ENCODE measurements at places on chromosomes 1 and 21.
A peak's percentile ranks its signal among the peaks of the same experiment; 100 is the strongest.

- no peak for DNase-seq
Measured at GRCh38 chr1:90579212-90579802, 137.8 kb downstream of the BARHL2 start.

DNA sequence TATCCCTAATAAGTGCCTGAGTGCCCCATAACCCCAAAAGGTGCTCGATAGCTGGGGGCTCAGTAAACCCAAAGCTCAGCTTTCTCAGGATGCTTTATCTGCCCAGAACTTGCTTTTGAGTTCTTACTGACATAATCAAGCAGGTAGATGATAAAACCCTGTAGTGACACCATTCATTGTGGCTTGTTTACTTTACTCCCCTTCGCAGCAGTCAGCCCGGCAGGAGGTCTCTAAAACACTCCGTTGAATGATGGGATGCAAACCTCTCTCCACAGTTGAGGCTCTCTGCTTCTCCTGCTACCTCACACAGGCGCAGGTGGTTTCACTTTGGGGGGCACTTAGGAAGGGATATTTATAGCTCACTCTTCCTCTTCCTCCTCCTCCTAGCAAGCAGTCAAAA, 349.4 kb downstream of the HLX start:
- DNase-seq = no peak

DNA sequence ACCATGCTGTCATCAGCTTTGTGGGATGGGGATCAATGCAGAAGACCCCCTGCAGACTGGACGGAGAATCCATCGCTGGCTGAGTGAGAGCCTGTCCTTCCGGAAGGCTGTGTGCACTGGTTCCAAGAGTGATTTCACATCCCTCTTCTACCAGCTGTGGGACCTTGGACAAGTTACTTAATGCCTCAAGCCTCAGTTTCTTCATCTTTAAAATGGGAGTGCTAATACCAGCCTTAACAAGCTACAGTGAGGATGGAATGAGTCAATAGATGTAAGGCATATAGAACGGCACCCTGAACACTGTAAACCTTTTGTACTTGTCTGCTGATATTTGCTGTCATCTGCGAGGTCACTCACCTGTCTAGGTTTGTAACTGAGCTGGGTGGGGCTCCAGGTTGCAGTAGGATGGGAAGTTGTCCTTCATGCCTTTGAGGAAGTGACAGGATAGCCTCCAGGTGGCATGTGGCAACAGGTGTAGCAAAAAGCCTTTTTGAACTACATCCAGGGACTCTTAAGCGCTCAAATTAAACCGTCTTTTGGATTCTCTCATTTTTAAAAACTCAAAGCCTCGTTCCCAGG, 27.5 kb downstream of the TMEM51 start:
- DNase-seq = no peak

GRCh38 chr21:33268737-33269441, 2.7 kb downstream of the IL10RB start:
- no peak for DNase-seq

DNA sequence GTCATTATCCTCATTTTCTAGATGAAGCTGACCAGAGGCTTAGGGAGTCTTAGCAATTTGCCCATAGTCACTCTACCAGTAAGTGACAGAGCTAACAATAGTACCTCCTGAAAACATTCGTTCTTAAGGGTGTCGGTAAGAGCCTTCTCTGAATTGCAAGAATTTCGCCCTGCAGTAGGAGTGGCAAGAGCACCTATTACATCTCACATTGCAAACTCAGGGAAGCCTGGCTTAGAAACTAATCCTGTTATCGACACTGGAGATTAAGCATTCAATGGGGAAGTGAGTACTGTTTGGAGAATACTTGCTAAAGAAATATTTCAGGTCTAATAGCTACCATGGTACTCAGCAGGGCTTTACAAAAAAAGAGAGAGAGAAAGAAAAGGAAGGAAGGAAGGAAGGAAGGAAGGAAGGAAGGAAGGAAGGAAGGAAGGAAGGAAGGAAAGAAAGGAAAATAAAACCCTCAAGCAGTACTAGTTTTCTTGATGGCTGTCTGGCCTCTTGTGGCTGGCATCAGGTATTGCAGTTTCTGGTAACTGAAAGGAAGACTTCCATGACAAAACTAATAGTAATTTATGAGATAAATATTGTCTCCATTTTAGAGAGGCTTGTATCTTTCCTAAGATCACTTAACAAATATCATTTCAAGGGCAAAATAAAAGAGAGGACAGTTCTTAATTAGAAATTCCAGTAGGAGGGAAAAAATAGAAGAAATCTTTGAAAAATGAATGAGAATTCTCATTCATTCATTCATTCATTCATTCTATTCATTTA, 10.4 kb downstream of the C1orf226 start:
- DNase-seq = no peak

DNA sequence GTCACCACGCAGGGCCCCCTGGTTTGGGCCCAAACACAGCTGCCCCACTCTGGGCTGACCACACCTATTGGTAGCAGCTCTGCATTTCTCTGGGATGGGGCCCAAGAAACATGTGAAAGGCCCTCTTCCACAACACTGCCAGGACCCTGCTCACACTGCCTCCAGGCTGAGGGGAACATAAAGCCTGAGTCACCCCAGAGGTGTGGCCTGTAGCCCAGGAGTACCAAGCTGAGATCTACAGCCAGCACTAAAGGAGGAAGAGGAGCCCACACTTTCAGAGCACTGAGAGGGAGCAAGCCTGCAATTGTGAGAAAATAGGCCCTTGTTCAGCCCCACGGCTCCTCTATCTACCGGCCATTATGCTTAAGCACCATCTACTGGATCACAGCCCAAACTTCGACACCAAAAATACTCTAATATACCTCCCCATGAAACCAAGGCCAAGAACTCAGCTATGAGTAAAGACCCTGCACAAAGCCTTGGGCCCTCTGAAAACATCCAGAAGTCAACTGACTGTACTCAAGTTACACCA, 14.4 kb upstream of the OR2T10 start:
- no peak for DNase-seq

GRCh38 chr21:26167593-26167992, 3.0 kb downstream of the APP start:
- DNase-seq = no peak

GRCh38 chr1:199307496-199308264, 668.8 kb downstream of the PTPRC start:
- no peak for DNase-seq

GRCh38 chr1:150001415-150001814, 9.1 kb downstream of the OTUD7B start:
- DNase-seq = no peak

- DNase-seq = no peak
Measured at GRCh38 chr1:168365719-168366479, 85.2 kb downstream of the TBX19 start.

DNA sequence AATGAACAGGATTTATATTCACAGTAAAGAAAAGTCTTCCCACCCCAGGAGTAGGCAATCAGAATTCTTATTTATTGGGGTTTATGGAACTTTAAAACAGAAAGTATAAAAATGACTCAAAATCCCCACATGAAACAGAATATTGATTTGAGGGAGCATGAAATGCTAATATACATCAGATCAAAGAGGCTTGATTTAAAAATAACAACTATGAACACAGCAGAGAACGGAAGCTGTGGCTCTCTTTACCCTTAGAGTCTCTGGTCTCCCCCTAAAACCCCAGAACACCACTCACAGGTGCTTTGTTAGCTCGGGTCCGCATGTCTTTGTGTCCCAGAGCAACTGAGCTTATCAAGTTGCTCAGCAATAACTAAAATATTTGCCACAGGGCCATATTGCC, 31.2 kb upstream of the FASLG start:
- no peak for DNase-seq

- peak; percentile 90 for DNase-seq
Measured at GRCh38 chr1:29202584-29203340, 21.1 kb upstream of the SRSF4 start.

GRCh38 chr1:28740118-28740517, 3.4 kb downstream of the YTHDF2 start:
- no peak for DNase-seq

Measured in activated CD8-positive, alpha-beta memory T cell treated with anti-CD3 and anti-CD28 coated beads for 1 hour (primary cell).